ENCODE measurements at places on chromosomes 6 and 20.

DNA sequence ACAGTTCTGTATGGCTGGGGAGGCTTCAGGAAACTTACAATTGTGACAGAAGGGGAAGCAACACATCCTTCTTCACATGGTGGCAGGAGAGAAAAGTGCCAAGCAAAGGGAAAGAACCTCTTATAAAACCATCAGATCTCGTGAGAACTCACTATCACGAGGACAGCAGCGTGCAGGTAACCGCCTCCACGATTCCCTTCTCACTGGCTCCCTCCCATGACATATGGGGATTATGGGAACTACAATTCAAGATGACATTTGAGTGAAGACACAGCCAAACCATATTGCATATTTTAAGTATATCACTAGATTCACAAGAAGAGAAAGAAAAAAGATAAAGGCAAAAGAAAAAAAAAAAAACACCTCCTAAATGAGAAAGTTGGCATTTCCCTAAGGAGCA is 431.9 kb upstream of the RGS17 start:
- DNase-seq = no peak

DNA sequence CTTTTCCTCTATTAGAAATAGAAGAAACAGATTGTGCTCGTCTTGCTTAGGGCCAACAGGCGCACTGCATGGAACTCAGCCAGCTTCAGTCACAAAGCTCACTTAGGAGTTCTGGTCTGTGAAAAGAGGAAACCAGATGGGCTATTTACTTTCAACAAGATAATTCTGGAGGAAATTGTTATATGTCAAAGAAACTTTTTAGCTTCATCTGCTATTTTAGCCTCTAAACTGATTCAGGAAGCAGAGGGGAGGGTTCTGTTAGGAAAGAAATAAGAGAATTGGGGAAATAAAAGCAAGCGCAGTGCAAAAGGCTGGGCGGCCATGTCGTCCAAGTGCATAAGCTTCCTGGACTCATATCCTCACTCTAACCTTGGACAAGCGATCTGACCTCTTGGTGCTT is 21.3 kb downstream of the PRKN start:
- no peak for DNase-seq

DNA sequence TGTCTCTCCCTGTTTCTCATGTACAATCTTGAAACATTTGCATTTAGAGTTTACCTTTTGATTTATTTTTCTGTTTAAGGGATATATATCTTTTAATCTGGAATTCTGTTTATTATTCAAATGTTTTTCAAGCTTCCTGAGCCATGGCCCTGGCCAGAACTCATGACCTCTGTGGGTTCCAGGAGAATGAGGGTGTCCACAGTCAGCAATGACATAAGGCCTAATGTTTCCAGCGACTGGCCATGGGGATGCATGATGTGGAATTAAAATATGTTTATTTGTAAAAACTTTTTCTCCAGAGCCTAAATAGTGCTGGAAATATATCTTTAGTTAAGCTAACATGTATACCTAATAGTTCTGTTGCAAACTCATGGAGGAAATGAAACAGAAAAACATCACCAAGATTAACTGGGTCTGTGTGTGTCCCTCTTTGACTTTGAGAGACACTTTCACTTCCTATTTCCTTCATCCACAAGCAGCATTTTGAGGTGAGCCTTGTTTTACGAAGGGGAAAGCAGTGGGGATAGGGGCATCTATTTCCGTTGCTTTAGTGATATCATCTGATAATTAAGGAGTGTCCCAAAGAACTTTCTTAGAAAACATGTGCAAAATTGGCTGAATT is 87.6 kb downstream of the SMOC2 start:
- no peak for DNase-seq

GRCh38 chr6:39083231-39083634 is 31.8 kb downstream of the SAYSD1 start:
- DNase-seq = no peak

DNA sequence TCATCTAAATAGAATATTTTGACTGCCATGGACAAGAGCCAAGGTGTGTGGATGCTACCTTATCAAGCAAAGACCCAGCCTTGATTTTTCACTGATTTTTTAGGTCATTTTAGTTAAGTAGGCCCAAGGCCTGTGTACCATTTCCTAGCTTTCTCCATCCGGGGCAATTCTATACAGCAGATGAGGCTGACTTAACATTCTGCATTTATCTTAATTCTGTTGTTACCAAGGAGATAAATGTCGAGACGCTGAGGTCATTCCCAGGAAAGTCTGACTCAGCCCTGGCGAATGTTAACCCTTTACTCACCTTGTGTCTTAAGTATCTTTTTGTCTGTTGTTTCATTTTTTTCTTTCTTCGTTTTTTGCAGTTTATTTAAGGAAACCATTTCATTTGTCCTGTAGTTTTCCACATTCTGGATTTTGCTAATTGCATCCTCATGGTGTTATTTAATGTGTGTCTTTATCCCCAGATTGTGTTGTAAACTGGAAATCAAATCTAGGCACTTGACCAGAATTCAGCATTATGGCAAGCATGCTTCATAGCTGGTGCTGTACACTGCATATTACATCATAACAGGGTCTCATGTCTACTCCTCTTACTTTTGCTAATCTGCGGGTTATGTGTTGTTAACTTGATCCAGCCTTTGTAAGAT is 277.0 kb downstream of the CDKAL1 start:
- no peak for DNase-seq

- no peak for DNase-seq
Measured at GRCh38 chr6:85015396-85015990, 251.1 kb upstream of the TBX18 start.

- no peak for DNase-seq
Measured at GRCh38 chr20:37395921-37396415, 50.0 kb downstream of the SRC start.

- no peak for DNase-seq
Measured at GRCh38 chr20:9119776-9120175, 50.9 kb downstream of the PLCB4 start.

DNA sequence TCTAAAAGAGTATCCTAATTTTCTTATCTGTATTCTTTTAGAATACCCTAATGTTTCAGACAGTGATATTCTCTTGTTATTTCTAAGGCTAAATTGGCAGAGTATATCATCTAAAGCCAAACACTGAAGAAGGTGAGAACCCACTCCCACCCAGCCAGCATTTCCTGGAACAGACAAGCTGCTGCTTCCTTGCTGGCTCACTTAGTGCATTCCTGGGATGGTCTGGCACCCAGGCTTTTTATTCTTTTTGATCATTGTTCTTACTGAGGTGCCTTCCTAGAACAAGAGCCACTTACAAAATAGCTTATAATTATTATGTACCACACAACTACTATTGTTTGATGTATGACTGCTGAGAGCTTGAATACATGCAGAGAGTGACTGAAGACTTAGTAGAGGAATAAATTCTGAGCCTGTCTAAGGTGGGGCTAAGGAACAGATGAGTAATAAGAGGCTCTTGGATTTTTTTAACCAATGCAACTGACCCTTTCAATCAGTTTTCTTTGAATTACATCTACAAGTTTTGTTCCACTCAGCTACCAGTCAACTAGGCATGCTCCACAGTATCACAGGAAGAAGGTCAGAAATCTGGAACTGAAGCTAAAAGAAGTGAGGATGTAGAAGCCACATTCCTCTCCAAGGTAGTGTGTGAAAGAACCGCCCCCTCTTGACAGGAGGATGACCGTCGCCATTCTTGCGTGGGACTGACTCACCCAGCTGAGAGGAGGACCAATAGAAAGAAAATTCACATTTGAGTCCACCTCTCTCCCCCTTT is 30.1 kb downstream of the PRPH2 start:
- DNase-seq = no peak

DNA sequence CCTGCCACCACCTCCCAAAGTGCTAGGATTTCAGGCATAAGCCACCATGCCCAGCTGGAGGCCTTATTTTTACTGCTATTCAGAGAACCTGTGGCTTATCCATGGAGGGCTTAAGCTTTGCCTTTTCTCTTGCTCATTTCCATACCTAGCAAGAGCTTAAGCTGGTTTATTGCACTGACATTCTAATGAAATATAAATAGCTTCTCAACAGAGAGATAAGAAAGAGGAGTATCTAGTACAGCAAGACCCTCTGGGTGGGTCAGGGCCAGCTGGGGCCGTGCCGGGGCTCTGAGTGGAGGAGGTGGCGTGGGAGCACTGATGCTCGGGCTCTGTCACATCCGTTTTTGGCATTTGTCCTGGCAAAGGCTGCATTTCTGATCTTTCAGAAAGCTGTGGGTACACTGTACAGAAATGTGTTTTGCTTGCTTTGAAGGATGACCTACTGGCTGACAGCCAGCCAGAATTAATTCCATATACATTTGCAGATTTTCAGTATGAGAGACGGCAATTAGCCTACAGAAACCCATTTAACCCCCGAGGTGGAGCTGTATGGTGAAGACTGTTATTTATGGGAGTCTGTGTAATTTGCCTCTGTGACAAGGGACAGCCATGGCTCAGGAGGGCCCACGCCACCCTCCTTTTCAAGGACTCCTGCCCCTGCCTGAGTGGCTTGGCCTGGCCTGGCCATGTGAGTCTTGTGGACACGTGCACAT is 181.6 kb upstream of the AKAP12 start:
- no peak for DNase-seq

- no peak for DNase-seq
Measured at GRCh38 chr20:58514321-58515232, 622 bp downstream of the APCDD1L start.

GRCh38 chr6:25851961-25852360 is 20.1 kb upstream of the SLC17A1 start:
- no peak for DNase-seq

DNA sequence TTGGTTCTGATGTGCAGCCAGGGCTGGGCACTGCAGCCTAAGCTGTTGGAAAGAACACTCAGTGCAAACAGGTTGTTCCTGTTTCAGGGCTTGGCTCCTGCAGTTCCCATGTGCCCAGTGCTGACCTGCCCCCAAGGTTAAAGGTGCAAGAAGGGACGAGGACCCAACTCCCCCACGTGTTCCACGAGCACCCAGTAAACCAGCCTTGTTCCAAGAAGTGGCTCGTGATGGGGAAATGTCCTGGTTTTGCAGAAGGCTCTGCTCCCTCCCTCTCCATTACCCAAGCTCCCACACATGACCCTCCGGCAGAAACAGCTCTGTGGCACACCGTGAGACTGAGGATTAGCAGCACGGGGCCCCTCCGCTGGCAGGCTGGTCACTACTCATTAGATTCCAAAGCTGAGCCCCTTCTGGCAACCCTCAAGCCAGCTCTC is 9.4 kb downstream of the ACSS1 start:
- DNase-seq = no peak

GRCh38 chr6:81172056-81172740 is 580.3 kb downstream of the TENT5A start:
- DNase-seq = no peak

GRCh38 chr6:25054469-25054868 is 118.7 kb upstream of the RIPOR2 start:
- no peak for DNase-seq

DNA sequence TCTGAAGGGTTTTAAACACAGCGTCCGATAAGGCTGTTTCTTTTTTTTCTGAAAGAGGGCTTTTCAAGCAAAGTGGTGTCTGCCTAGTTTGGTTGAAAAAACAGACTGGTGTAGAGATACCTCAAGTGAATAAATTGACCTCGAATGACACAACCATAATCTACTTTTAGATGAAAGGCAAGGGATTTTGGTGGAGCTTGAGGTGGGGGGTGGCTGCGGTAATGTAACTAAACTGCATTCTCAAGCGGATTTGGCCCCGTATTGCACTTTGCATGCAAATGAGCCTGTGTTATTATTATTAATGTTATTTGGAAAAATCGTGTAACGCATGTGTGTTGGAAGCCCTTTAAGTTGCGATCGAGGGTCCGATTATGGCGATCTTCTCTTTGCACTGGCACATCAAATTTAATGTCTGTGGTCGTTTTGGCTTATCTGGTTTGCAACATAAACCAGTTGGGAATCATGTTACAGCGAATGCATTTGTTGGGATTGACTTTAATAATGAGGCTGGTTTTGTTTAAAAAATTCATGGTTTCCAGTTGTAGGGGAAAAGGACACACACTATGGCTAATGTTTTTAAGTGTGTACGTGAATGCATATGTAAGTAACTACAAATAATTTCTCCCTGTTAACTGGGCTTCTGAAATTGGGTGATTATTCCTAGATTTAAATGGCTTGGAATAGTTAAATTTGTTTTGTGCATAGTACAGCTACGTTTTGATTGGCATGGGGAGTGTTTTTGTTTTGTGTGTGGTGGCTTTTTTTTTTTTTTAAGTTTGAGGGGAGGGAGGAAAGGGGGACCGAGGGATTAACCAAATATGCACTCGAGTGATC is 1.0 kb downstream of the JARID2 start:
- DNase-seq = no peak

DNA sequence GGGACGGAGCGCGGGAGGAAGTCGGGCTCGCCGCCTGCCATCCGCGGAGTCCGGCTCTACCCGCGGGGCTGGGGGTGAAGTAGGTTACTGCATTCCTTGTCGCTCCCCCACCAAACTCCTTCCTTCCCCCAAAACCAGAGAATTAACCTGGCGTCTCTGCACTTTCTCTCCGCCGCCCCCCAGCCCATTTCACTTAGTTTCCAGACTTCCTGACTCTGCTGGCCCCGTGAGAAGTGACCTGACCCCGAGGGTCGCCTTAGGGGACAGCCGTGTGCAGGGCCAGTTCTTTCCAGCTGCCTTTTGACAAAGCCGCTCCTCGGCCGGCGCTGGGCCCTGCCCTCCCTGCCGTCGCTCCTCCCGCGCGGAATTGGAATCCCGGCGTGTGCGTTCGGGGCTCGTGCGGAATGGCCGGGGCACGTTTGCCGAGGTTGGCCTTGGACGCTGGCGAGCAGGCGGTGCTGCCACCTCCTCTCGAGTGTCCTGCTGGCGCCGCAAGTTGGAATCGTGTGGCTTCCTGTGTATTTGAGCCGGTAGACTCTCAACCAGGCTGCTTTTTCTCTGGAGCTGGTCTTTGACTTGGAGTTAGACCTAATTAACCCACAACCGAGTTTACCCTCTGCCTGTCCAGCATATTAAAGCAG is 650 bp downstream of the DCBLD1 start:
- no peak for DNase-seq

- DNase-seq = no peak
Measured at GRCh38 chr20:845941-846893, 12.7 kb downstream of the FAM110A start.

GRCh38 chr6:90413396-90413795 is 116.8 kb upstream of the BACH2 start:
- DNase-seq = no peak

DNA sequence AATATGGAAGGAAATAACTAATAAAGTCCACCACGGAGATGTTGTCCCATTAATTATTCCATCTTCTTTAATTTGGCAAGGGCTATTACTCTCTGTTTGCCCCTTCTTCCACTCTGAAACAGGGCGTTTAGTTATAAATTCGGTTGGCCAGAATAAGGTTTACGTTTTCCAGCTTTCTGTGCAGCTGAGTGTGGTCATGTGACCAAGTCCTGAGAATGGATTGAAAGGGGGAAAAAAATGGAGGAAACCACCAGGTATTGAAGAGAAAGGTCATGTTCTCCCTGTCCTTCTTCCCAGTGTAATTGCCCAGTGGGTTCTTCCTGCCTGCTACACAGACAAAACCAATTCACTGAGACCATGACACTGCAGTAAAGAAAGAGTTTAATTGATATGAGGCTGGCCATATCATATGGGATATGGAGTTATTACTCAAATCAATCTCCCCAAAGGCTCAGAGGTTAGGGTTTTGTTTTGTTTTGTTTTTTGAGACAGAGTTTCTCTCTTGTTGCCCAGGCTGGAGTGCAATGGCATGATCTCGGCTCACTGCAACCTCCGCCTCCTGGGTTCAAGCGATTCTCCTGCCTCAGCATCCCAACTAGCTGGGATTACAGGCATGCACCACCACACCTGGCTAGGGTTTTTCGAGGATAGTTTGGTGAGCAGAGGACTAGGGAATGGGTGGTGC is 14.3 kb upstream of the TBC1D22B start:
- DNase-seq = no peak

All from activated CD4-positive, CD25-positive, alpha-beta regulatory T cell (primary cell).